ENCODE measurements at places on chromosomes 6 and 20.

GRCh38 chr6:20631549-20631924, 97.3 kb downstream of the CDKAL1 start:
- no peak for DNase-seq

- DNase-seq = no peak
Measured at GRCh38 chr6:168371185-168371584, 51.6 kb upstream of the DACT2 start.

GRCh38 chr20:37922016-37922415, 19.1 kb downstream of the VSTM2L start:
- no peak for DNase-seq

GRCh38 chr6:43939281-43940070, 169.5 kb downstream of the VEGFA start:
- no peak for DNase-seq

DNA sequence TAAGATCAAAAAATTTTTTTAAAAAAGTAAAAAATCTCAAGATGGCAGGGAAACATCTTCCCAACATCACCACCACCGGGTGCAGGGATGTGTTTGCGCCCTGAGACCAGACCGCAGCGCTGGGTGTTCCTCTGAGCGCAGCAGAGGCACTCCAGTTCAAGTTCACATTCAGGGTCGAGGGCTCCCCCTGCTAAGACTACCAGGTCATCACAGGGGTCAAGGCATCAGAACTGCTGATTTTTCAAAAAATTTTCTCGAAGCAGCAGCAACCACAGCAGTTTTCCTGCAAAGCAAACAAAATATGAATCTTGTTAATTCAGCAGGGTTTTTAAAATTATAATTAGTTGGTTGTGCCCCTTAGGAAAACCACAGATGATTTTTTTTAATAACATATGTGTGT, 83.1 kb downstream of the MYLK4 start:
- no peak for DNase-seq

DNA sequence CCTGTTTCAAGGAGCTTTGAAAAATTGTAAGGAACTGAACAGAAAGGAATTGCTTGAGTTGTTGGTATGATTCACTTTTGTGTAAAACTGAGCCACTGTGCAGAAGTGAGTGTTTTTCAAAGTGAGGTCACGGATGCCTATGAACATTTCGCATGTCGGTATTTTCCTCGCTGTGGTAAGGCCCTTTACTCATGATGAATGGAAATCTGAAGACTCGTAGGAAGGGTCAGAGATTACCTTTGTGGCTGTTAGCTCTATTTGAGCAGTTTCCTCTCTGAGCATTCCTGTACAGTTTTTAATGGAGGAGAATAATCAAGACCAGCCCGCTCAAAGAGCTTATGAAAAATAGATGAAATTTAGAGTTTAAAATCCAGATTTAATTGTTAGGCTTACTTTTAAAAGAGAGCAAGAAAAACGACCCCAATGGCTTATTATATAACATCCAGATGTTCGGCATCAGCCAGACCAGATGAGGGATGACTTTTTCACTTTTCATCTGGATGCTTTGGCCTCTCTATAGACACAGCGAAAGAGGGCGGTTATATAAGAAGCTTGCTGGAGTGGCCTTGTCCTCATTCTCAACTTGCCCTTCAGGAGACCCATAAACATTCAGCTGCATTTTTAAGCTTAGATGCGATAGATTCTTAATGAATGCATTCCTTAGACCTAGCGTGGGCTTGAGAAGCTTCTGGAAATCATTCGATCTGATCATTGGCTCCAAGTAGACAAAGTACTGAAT, 99.5 kb downstream of the CD83 start:
- DNase-seq = no peak

GRCh38 chr20:39568109-39568508, 606.0 kb downstream of the DHX35 start:
- no peak for DNase-seq

DNA sequence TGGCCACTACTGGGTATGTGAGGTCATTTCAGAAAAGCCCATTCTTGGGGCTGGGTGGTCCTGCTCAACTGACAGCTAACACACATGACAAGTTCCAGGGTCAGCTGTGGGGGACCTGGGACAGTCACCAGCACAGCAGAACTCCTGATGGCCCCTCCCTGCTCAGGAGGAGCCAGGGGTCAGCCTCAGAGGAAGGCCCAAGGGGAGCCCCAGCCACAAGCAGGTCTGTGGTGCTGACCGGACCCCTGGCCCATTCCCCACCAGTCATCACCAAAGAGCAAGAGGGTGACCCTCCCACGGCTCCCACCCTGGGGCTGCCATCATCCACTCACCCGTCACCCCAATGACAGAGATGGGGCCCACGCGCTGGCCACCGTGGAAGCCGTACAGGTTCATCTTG, 18.0 kb downstream of the CYP21A2 start:
- DNase-seq = no peak

DNA sequence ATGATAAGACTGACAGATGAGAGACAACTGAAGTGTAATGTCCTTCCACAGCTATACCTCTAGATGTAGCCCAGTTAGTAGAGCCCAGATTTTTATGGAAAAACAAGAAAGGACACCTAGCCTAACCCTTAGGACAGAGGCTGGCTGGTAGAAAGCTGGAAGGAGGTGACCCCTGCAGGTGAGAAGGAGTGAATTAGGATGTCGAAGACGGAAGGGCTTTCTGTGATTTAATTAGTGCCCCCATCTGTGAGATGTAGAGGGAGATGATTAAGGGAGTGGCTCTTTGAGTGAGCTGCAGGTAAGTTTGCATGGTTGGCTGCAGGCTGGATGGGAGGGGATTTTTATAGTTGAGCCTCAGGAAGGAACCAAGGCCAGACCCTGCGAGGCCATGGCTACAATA, 82.8 kb downstream of the GFRA4 start:
- no peak for DNase-seq

DNA sequence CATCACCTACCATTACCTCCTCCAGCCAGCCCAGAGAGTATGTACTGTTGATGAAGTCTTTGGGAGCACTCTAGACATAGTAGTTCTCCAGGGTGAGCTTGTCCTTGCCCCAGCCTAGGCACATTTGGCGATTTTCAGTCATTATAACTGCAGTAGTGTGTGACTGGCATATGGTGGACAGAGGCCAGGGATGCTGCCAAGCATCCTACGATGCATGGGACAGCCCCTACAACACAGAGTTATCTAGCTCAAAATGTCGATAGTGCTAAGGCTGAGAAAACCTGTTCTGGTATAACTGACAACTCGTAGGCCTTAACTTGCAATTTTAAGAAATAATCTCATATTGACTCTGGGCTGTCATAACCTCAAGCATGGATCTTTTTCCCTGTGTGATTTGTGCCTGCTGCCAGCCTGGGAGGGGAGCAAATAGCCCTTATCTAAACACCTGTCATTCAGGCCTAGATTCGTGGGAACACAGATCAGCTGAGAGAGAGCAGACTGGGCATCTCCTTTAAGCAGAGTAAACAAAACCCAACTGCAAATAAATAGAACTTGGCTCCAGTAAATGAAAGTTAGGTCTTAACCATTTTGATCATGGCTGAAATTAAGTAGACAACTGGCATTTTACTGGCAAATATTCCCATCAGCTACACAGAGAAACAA, 102.6 kb downstream of the SPTLC3 start:
- DNase-seq = no peak

- DNase-seq = peak; percentile 29
Measured at GRCh38 chr20:47610247-47610944, 108.7 kb downstream of the NCOA3 start.

GRCh38 chr6:117938311-117938995, 31.4 kb downstream of the SLC35F1 start:
- DNase-seq = no peak

DNA sequence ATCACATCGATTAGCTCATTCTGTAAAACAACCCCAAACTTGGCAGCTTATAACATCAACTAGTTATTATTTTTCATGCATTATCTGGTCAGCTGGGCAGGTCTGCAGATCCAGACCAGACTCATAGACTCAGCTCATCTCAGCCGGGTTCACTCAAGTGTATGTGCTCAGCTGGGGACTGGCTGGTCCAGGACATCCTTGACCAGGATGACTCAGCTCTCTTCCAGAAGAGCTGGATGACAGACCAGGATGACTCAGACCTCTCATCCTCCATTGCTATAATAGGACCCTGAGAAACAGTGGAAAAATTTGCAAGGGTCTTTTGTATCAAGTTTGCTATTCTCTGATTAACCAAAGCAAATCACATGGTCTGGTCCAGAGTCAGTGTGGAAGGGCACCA, 312.5 kb upstream of the PLCB4 start:
- DNase-seq = no peak

GRCh38 chr6:86456821-86457220, 480.5 kb upstream of the HTR1E start:
- no peak for DNase-seq

DNA sequence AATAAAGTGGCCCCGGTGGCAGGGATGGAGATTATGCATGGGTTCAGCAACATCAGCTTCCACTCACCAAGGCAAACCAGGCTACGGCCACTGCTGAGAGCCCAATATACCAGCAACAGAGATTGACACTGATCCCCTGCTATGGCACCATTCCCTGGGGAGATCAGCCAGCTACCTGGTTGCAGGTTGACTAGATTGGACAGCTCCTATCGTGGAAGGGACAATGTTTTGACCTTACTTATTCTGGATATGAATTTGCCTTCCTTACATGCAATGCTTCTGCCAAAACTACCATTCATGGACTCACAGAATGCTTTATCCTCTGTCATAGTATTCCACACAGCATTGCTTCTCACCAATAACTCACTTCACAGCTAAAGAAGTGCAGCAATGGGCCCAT, 174.8 kb upstream of the TNFAIP3 start:
- DNase-seq = no peak

GRCh38 chr6:126268092-126268491, 71.8 kb upstream of the CENPW start:
- DNase-seq = peak; percentile 5

DNA sequence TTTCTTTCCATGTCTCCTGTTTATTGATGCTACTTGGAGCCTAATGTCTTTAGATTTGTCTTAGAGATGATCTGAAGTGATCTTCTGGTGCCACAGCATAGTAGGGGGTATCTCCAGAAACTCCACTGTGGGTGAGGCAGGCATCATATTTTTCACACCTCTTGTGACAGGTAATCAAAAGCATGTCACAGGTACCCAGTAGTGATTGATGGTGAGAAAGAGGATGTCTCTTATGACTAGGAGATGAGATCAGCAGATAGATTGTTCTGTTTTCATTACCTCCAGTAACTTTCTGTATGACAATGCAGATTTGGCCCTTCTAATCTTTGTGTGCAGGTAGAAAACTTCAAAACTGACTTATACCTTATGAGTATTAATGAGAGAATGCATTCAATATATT, 13.5 kb downstream of the NCOA7 start:
- DNase-seq = no peak

- no peak for DNase-seq
Measured at GRCh38 chr6:6712449-6713403, 124.2 kb downstream of the LY86 start.

- DNase-seq = no peak
Measured at GRCh38 chr6:85050149-85050548, 285.8 kb upstream of the TBX18 start.

- no peak for DNase-seq
Measured at GRCh38 chr20:41290804-41291389, 26.6 kb downstream of the ZHX3 start.

- DNase-seq = no peak
Measured at GRCh38 chr6:166058064-166058739, 109.4 kb downstream of the TBXT start.

DNA sequence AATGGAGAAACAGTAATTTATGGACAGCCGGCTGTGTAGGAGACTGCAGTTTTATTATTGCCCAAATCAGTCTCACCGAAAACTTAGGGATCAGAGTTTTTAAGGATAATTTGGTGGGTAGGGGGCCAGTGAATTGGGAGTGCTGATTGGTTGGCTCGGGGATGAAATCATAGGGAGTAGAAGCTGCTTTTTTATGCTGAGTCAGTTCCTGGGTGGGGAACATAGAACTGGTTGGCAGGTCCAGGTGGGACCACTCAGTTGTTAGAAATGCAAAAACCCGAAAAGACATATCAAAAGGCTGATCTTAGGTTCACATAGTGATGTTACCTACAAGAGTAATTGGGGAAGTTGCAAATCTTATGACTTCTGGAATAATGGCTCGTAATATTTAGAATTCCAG, 59.3 kb downstream of the DOP1A start:
- DNase-seq = no peak

GRCh38 chr6:151443454-151443853, 8.5 kb downstream of the RMND1 start:
- no peak for DNase-seq

- DNase-seq = no peak
Measured at GRCh38 chr20:1876217-1876921, 18.8 kb upstream of the SIRPA start.

DNA sequence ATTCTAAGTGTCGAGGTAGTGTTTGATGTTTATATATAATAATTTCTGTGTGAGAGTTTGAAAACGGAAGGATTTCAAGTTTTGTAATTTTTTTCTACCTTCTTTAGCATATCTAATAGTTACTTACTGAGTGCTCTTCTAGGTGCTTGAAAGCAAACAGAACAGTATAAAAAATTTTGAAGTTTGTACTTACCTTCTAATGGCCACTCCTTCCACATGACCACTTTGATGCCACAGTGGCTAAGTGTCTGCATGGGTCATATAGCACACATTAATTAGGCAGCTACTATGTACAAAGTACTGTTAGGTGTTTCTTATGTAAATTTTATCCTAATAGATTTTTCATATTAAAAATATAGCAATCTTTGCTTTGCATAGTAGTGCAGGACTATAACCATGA, 21.1 kb downstream of the RPRD1B start:
- DNase-seq = no peak

DNA sequence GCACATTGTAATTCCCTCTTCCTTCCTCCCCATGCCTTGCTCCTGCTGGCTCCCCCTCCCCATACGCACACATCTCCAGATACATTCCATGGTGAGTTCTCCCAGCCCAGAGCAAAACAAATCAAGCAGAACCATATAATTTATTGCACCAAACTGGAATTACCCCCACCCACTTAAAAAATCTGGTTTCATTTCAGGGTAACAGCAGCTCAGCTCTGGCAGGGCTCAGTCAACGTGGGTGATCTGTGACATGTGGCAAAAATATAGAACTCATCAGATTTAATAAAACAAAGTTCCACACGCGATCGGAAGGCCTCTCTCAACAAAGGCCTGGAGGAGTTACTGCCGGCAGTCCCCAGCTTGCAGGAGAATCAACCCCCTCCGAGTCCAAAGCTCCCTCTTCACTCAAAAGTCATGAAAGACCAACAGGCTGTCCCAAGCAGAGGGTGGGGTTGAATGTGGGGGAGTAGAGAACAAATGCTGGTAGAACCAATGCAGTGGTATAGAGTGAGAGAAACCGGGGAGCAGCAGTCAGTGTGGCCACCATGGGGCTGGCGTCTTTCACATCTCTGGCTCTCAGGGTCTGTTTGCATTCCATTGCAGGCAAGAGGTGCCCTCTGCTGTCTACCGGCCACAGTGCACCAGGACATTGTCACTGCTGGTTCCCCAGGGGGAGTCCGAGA, 323.3 kb upstream of the NT5E start:
- no peak for DNase-seq

- DNase-seq = no peak
Measured at GRCh38 chr20:61930776-61931475, 134.8 kb downstream of the TAF4 start.
